Suppressor macrophage treated with lipopolysaccharide for 1 hour (primary cell): ENCODE measurements at places on chromosomes 7 and 10.

GRCh38 chr10:99235658-99236626 lies at the start of gene HPSE2:
Gene HPSE2 (minus strand): TSS chr10:99235852.
- no peak for DNase-seq

GRCh38 chr10:60978287-60979115 lies 34.5 kb upstream of the RHOBTB1 start:
- no peak for DNase-seq

DNA sequence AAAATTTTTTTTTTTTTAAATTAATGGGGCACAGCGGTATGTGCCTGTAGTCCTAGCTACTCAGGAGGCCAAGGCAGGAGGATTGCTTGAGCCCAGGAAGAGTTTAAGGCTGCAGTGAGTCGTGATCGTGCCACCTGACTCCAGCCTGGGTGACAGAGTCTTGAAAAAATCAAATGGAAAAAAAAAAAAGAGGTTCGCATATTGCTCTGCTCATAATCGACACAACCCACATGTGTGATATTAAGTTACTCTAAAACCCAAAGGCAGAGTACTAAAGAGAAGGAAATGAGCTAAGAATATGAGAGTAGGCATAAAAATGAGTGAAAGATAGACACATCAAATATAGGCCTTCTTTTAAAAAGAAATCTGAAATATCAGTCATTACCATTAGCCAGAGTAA lies 66.3 kb downstream of the IGF2BP3 start:
- DNase-seq = no peak

- peak; percentile 73 for DNase-seq
These were observed 12.7 kb upstream of the SNX8 start for GRCh38 chr7:2326951-2327350.

- DNase-seq = peak; percentile 49
These were observed 31.1 kb downstream of the JAZF1 start for GRCh38 chr7:28149291-28150101.
